ENCODE measurements at places on chromosomes 12 and 14. TPM values are rescaled to one million over a fixed set of nuclear protein-coding genes. Genes with fewer than 3 reads are reported as not detected.

SIRT4 gene
- total RNA-seq, result 10.0 TPM

SLC38A4 gene
- total RNA-seq, result 0.34 TPM

MDM1 gene
- total RNA-seq, result 12.1 TPM

TSHR gene
- total RNA-seq, result 0.34 TPM

MAP3K12 gene
- total RNA-seq, result 5.1 TPM

CIROP gene
- total RNA-seq, result not detected
